Activated naive CD4-positive, alpha-beta T cell treated with Interleukin-2 at 50 U/mL for 16 hours (primary cell): ENCODE measurements at places on chromosomes 7 and 10.
A peak's percentile ranks its signal among the peaks of the same experiment; 100 is the strongest.

GRCh38 chr10:22325272-22326144 lies 4.6 kb downstream of the BMI1 start:
- peak; percentile 71 for DNase-seq

DNA sequence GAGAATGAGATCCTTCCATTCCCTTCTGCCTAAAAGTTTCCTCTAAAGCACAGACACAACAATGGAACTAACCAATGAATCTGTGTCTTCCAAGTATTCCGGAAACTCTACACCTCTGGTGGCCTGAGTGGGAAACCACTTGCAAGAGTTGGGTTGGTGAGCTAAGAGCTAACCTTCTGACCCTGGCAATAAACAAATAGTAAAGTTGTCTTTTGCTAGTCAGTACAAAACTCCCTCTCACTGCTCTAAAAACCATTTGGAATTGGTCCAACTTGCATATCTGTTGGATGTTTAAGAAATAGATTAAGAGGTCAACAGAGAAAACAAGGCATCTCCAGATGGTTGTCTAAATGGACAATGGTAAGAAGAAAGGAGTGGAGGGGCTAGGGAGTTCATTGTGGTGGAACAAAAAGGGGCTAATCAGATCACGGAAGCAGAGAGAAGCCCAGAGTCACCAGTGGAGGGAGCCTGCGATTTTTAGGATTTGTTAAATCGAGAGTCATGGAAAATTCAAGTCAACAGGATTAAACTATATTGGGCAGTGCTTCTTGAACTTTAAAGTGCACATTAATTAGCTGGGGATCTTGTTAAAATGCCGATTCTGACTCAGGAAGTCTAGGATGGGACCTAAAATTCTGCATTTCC lies 192.3 kb downstream of the EVX1 start:
- DNase-seq: no peak

- DNase-seq: no peak
These were observed 630.0 kb upstream of the FOXK1 start for GRCh38 chr7:4052130-4052529.

DNA sequence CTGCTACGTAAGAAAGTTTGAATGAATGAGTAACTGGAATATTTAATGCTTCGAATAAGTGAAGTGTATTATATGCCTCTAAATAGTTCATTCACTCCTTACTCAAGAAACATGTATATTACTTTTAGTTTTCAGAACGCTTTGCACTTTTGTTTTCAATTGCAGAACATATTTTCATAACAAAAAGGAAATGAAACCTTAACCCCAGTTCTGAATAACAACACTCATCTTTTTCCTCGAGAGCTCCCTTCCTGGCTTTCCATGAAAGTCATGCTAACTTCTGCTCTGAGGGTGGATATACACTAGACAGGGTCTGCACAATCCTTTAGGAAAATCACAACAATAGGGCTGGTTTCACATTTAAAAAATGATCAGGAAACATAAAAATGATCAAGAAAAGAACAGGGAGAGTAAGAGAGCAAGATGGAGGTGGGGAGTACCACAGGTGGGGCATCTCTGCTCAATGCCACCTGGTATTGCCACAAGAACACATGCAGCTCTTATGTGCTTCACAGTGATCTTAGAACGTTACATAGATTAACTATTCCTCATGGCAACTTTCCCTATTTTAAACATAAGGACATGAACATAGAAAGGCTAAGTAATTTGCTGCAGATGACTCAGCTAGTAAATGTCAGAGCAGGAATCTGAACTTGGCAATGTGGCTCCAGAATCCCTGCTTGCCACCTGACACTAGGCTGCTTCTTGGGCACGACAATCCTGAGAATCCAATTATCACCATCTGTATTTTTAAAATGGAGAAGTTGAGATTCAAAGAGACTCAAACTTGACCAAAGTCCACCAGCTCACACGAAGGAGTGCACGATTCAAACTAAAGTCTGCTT lies 219.5 kb upstream of the AOAH start:
- DNase-seq: no peak

GRCh38 chr7:127066974-127067373 lies 185.8 kb downstream of the GRM8 start:
- DNase-seq: no peak

DNA sequence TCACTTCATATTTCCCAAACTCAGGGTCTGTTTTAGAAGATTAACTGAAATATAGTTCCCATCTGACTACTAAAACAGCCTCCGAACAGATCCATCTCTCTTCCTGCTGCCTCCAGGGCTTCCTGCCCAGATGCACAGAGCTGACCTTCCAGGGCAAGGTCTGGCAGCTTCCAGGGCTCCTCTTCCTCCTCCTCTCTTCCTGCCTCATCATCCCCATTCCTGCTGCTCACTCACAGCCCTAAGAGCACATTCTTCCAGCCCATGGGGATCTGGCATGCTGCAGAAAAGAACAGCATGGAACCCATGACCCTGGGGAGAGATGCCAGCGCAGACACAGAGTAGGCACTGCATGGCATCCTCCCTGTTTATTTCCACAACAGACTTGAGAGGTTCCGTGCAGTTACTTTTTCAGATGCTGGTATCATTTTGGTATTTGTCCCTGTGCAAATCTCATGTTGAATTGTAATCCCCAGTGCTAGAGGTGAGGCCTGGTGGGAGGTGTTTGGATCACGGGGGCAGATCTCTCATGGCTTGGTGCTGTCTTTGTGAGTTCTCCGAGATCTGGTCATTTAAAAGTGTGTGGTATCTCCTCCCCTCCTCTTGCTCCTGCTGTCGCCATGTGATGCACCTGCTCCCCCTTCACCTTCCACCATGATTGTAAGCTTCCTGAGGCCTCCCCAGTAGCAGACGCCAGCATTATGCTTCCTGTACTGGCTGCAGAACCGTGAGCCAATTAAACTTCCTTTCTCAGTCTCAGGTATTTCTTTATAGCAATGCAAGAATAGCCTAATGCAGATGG lies 4.4 kb downstream of the PKD1L1 start:
- DNase-seq: no peak

GRCh38 chr10:43287056-43288007 lies 20.5 kb upstream of the RASGEF1A start:
- DNase-seq: peak; percentile 63

- no peak for DNase-seq
These were observed 16.1 kb downstream of the EIF4H start for GRCh38 chr7:74190259-74190658.

GRCh38 chr10:28763471-28764170 lies 86.3 kb downstream of the BAMBI start:
- no peak for DNase-seq
